ENCODE measurements at places on chromosomes 16 and 17.

- DNase-seq: no peak
Measured at GRCh38 chr17:39813631-39814030, 50.5 kb downstream of the IKZF3 start.

- no peak for DNase-seq
Measured at GRCh38 chr16:31196324-31197088, 6.1 kb downstream of the PYCARD start.

DNA sequence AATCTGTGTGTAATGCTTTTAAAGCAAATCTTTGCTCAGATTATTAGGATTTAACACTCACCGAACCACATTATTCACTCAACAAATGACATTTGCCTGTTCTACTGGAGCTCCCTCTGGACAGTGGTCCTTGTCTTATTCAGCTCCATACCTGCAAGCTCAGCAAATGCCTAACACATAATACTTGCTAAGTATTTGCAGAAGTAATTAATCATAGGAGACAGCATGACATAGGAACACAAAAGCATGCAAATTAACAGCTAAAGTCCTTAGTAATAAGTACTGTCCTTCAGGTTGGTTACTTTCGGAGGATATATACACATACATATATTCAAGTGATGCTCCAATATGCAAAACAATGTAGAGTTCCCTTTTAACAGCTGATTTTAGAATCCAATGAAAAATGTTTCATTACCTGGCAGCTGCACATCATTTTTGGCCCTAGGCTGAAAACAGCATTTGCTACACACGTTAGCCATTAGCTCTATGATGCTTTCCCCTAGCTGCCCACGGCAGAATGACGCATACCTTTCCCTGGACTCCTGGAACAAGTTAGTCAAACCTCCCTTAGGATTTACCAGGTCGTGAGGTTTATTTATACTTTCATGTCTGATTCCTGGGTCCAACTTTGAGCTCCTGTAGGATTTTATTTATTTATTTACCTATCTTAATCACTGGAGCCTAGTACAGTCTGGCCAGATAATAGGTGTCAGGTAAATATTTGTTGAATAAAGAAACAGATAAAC, 8.6 kb downstream of the BRD7 start:
- DNase-seq: no peak

- DNase-seq: no peak
Measured at GRCh38 chr17:72811976-72812687, 280.4 kb downstream of the SLC39A11 start.

DNA sequence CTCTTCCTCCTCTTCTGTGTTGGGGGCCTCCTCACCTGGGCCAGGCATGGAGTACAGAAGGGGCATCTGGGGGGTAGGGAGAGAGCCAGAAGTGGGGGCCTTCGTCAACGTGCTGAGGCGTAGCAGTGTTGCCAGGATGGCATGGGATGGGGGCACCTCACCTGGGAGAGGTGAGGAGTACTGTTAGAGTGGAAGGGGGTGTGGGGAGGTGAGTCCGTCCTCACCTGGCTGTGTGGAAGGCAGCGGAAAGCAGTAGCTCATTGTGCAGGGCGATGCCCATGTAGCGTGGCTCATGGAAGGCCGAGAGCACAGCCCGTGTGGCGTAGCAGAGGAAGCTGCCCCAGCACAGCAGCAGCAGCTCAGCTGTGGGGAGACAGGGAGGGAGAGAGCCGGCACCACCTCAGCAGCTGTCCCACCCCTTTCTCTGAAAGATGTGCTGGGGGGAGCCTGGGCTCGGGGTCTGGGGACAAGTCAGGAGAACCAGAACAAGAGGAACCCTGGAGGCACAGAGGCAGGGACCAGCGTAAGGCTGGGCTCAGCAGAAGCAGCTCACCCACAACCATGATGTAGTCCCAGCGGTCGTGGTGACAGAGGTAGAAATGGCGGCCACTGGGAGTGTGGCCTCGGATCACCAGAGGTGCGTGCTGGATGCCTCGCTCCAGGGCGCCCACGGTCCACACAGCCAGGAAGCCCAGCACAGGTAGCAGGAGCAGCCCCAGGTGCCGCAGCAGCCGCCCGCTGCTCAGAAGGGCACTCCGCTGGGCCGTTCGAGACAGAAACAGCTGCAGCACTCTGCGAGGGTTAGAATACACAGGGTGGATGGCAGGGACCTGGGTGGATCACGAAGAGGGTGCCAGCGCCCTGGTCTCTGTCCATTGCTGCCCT, 9.0 kb downstream of the GPR179 start:
- DNase-seq: no peak

- no peak for DNase-seq
Measured at GRCh38 chr17:66682283-66682682, 152.6 kb upstream of the CACNG5 start.

DNA sequence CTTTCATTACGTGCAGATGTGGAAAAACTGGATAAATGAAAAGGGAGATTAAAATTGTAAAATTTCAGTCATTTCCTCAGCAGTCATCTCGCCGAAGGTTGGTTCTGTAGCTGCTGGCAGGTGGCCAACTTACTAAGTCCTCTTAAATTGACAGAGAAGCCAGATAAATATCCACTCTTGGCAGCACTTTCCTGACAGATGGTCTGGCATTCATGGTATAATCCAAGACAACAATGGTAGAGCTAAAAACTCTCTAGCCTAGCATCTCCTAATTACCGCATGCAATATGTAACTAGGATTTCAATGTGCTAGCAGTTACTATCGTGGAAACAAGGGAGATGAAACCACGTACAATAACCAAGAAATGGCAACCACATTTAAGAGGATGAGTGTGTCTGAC, 306.3 kb downstream of the CNTNAP4 start:
- DNase-seq: peak; percentile 6

- no peak for DNase-seq
Measured at GRCh38 chr17:27473748-27474609, 17.7 kb downstream of the KSR1 start.

- peak; percentile 65 for DNase-seq
Measured at GRCh38 chr17:3647769-3648555, 11.4 kb downstream of the CTNS start.

DNA sequence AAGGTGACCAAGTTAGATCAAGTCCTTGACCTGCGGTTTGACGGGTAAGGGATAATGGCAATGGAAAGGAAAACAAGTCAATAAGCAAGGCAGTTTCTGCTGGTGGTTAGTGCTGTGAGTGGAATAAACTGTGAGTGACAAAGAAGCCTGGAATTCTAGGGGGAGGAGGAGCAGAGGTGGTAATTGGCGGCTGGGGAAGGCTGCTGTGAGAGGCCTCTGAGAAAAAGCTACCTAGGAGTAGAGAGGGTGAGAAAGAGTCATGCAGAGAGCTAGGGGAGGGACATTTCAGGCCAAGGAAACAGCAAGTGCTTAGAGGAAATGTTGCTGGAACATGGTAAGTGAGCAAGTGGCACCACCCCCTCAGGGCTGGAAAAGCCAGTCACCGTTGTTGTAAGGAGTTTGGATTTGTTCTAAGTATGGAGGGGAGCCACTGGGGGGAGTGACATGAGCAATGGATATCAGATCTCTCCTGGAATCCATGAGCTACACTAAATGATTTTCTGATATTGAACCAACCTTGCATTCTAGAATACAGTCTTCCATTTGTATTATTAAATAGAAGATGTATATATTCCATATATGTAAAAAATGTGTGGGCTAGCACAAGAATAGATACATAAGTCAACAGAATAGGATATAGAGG, 6.7 kb downstream of the NLRC3 start:
- no peak for DNase-seq

- no peak for DNase-seq
Measured at GRCh38 chr17:82441691-82442487, 8.7 kb downstream of the CYBC1 start.

- no peak for DNase-seq
Measured at GRCh38 chr16:86727131-86727530, 148.8 kb downstream of the FOXL1 start.

DNA sequence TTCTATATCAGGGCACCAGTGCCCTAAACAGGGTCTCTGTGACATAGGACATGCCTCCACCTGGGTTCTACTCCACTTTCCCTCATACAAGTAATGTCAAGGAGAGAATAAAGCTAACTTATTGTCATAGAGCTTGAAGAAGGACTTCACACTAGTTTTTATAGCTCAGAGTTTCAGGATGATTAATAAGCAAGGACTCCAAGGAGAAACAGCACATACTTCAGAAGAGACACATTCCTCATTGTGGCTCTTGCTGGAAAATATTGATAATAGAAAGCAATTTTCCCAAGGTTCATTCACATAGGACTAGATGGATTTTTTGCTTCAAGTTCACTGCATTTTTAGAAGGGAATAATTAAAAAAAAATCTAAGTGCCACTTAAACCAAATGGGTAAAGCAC, 133.3 kb downstream of the CA10 start:
- DNase-seq: peak; percentile 64

GRCh38 chr17:8120520-8121406, 2.4 kb upstream of the ALOXE3 start:
- DNase-seq: peak; percentile 84

DNA sequence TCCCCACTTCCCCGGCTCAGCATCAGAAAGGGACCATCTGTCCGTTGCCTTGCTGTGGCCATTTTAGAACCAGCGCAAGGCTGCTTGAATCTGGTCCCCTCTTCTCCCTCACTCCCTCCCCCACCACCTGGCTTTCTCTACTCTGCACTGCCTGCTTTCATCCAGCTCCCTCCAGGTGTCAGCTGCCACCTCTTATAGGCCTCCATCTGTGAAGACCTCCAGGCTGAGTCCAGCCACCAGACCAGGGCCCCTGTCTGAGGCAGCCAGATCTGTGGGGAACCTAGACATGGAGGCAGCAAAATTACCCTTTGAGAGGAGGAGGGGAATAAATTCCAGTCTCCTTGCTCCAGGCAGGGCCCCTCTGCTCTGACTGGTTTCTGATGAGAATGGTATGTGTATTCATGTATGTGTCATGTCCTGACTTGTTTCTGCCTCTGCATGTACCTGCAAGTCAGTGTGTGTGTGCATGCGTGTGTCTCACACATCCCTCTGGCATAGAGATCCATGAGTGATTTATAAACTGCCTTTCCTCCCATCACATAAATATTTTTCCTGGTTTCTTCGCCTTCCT, 21.1 kb downstream of the MINK1 start:
- DNase-seq: peak; percentile 56

DNA sequence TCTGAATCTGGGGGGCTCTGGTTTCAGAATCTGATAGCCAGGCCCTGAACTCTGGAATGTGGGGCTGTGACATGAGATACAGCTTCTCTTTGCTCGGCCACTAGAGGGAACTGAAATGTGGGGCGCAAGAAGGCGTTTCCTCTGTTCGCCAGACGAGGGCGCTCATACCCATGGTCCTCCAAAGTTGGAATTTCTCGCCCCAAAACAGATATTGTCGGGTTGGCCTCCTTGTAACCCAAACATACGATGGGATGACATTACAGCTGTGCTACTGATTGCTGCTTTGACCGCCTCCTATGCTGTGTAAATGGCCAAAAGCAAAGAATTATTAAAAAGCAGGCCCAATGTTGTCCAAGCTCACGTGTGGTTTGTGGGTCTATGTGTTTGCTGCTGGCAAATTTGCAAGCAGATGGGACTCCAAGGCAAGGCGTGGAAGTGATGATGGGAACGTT, 13.1 kb upstream of the MSI2 start:
- DNase-seq: peak; percentile 63

DNA sequence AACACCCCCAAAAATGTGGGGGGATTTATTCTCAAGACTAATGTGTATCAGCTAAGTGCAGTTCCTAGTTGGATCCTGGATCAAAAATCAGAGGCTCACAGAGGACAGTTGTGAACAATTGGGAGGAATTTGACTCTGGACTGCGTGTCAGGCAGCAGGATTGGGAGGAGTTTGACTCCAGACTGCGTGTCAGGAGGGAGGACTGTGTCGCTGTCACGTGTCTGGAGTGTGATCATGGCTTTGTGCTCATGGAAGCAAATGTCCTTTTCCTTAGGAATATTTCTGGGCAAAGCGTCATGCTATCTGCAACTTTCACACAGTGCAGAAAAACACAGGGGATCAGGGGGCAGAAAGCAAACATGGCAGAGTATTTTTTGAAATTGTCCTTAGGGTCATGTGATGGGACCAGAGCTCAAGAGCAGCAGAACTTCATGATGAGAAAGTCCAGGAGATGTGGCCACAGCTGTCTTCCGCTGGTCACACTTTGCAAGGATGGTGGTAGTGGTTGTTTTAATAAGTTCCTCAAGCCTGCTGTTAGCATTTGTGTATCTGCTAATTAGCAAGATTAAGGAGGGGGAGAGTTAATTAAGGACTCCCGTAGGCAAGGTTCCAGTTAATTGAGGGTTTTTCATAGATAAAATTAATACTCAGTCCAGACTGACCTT, 122.0 kb upstream of the CHMP6 start:
- no peak for DNase-seq

GRCh38 chr16:57620335-57621231, 7.8 kb upstream of the ADGRG1 start:
- no peak for DNase-seq

GRCh38 chr16:2184962-2185361, 11.4 kb downstream of the CASKIN1 start:
- no peak for DNase-seq

GRCh38 chr16:27847030-27847550, 216.4 kb downstream of the GSG1L start:
- no peak for DNase-seq

- no peak for DNase-seq
Measured at GRCh38 chr17:57739402-57740234, 5.5 kb downstream of the CCDC182 start.

- DNase-seq: no peak
Measured at GRCh38 chr17:4054446-4054845, 88.4 kb downstream of the ZZEF1 start.

GRCh38 chr17:70609566-70609965, 440.2 kb downstream of the KCNJ2 start:
- no peak for DNase-seq

DNA sequence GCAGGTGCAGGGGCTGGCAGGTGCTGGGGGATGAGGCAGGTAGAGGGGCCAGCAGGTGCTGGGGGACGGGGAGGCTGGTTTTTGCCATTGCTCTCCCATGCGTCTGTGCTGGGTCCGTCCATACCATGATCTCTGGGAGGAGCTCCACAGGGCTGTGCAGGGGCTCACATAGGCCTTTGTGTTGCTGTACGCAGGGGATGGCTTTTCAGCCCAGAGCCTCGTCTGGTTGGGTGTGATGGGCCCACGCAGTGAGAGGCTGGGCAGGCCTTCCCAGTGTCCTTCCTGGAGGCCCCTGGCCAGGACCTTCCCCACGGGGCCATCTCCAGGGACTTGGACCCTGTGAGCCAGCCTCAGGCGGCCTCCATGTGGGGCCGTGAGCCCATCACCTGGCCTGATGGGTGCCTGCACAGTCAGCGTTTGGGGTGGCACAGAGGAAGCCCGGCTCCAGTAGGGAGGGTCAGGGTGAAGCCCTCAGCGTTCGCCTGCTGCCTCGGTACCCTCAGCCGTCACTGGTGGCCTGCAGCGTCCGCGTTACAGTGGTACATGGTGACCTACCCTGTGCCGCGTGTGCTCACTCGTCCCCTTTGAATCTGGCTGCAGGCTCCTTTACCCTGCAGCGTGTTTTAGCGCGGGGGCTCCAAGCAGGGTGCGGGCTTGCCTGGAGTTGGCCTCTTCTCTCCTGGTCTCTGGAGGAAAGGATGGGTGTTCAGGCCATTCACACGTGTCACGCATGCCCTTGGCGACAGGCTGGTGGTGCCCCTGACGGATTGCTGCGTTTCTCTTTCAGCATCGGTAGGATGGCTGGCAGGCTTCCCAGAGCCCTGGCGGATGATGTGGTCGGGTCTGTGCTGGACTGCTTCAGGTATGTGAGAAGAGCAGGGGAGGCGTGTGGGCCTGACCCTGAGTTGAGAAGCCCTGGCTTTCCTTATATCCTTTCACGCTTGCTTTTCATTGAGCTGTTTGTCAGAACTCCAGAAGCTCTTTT, 30.6 kb downstream of the ZNF750 start:
- no peak for DNase-seq

- DNase-seq: no peak
Measured at GRCh38 chr17:80191192-80191591, 21.4 kb downstream of the CARD14 start.

GRCh38 chr17:47603830-47604597, 45.7 kb upstream of the KPNB1 start:
- DNase-seq: no peak

Data from fibroblast of skin of scalp (primary cell).